ENCODE measurements at places on chromosomes 3 and 15.

DNA sequence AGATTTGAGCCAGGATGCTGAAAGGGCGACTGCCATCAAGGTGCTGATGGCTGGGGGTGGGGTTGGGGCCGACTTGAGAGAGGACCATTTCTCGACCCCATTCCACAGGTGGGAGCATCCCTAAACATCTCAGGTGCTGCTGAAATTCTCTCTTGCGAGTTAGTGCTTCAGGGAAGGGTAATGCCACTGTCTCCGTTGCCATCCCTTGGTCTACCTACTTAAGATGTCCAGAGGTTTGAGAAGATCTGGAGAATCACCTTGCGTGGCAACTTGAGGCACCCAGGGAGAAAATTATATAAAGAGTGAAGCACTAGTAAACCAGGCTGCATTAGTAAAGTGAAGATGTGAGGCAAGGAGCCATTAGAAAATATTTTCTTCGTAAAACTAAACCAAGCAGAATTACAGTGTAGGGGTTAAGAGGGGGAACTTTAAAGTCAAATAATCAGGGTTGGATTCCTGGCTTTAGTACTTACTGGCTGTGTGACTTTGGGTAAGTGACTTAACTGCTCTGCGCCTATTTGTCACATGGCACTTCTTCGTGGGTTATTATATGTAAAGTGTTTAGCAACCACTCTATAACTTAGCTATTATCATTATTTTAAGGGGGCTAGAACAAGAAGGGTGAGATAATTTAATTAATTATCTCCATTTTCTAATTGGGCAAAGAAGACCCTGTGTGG lies 662 bp upstream of the RFTN1 start:
- no peak for DNase-seq

GRCh38 chr15:86236356-86237110 lies 156.9 kb downstream of the AGBL1 start:
- peak; percentile 16 for DNase-seq

GRCh38 chr3:24004171-24004938 lies 59.3 kb downstream of the NR1D2 start:
- DNase-seq = no peak

- no peak for DNase-seq
These were observed 161.0 kb upstream of the SLC24A5 start for GRCh38 chr15:47959617-47960413.

DNA sequence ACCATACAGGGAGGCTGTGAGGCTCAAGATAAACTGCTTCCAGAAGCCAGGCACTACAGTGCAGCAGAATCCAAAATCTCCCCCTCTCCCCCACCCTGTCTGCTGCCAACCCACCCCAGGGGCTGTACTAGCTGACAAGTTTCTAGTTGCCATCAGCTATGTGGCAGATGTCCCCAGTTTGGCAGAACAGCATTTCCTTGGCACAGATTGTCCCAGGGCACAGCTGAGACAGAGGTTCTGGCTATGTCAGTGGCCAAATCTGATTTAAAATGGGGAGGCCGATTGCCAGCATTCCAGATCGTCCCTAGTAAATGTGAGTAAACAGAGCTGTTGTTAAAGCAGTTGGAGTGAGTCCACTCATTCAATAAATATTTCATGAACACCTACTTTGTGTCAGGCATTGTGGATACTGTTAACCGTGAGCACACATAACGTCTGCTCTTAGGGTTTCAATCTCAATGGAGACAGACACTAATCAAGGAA lies 28.0 kb upstream of the CCDC174 start:
- no peak for DNase-seq

GRCh38 chr15:50077176-50077575 lies 41.9 kb downstream of the ATP8B4 start:
- no peak for DNase-seq

- peak; percentile 8 for DNase-seq
These were observed 19.6 kb downstream of the TIMP4 start for GRCh38 chr3:12139111-12139511.

DNA sequence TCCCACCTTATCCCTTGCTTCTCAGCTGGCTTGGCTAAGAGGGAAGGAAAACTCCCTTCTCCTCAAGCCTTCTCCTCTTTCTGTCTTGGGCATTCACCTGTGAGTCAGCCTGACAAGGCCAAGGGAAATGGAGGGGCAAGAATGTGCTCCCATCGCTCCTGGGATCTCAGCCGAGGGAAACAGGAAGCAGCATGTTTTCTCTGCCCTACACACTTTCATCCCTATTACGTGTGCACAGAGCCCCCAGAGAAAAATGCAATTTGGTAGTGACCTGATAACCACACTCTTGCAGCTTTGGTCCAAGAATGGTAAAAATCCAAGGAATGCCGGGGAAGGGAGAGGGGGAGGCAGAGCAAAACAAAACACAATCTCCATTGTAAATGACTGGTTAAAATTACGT lies 32.9 kb upstream of the MTMR10 start:
- DNase-seq = no peak

GRCh38 chr3:73663495-73663894 lies 38.8 kb upstream of the PDZRN3 start:
- DNase-seq = no peak

GRCh38 chr15:37102305-37103162 lies 2.2 kb upstream of the MEIS2 start:
- DNase-seq = no peak

DNA sequence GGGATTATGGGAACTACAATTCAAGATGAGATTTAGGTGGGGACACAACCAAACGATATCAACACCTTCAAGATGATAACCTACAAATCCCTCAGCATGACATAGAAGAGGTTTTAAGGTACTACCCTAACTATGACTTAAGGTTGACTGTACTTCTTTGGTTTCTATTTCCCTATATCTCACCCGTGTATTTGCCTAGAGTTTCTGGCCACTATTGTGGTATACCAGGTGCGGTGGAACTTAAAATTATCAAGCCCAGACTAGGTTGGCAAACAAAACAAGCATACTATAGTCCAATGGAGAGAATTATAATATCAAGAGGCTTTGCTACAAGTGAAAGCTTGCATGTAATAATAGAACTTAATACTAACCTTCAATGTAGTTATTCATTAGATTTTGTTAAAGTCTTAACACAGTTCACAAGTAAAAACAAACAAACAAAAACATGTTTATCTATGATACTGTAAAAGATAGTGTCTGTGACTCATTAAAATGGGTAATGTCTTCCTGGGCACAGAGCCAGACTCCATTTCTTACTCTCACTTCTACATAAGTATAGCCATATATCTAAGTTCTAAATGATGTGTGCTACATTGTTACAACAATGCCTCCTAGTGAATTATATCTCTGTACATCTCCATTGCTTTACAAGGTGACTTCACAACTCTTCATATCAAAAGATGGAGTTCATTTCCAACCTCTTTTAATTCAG lies 479.1 kb downstream of the ZBBX start:
- DNase-seq = no peak

DNA sequence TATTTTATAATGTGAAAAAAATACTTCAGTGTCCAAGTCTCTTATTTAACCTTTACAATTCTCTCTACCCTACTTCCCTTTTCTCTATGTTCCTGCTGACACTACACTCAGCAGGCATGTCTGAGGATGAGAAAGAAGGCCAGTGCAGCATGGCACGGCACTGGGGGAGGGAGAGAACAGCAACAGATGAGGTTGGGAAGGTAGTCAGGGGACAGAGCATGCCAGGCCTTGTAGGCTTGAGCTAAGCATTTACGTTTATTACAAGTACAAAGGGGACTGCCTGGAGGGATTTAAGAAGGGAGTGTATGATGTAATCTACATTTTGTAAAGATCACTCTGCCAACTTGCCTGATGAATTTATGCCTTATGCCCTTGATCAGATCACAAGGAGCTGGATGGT lies 117.3 kb upstream of the WNT5A start:
- no peak for DNase-seq

- DNase-seq = no peak
These were observed 74.2 kb upstream of the ABHD17C start for GRCh38 chr15:80620931-80621330.

DNA sequence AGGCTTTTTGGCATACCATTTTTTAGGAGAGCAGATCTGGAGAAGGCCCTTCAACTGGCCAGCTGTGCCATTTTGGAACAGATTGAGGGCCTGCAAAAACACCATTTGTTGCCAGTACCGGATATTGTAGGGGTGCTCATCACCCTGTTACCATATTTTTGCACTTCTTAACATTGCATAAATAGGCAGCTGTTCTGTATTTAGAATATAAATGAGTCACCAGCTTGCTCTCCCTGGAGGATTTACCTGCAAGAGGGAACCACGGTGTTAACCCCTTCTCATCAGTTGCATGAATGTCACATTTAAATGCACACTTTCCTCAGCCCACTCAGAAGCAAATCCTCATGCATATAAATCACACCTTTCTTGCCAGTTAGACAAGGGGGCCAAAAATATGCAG lies 435.6 kb downstream of the ROBO2 start:
- DNase-seq = no peak

- no peak for DNase-seq
These were observed 66.1 kb upstream of the NPHP3 start for GRCh38 chr3:132788301-132788671.

GRCh38 chr3:116153174-116153573 lies 292.1 kb downstream of the LSAMP start:
- no peak for DNase-seq

DNA sequence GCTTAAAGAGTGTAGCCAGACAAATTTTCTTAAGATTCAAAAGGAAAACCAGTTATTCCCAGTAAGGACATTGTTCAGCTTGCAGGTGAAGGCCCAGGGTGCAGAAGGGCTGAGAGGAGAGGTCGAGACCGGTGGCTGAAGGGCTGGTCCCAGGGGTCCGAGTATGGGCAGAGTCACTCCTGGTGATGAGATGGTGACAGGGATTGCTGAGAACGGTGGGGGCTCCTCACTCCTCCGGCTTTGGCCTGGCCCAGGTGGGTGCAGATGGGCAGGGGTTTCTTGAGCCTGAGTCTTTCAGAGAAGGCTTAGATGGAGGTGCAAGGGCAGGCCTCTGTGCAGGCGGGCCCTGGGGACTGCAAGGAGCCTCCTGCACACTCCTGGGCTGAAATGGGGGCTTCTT lies 56.2 kb downstream of the ZNF445 start:
- no peak for DNase-seq

GRCh38 chr3:127053026-127053425 lies 70.1 kb downstream of the PLXNA1 start:
- no peak for DNase-seq

DNA sequence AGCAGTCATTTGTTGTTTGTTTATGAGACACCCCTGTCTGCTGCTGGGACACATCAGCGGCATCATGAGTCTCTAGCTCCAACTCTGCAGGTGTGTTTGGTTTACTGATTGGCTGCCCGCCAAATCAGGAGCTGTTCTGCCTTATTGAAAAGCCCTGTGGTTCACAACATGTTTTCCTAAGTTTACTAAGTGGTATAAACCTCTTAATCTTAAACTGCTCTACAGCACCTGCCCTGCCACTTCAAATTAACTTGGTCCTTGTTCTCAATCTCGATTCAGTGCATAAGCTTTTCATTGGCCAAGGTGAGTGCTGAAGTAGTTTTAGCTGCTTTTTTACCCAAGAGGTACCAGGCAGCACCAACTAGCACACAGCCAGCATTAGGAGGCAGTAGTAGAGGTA lies 77.8 kb upstream of the WDR72 start:
- no peak for DNase-seq

DNA sequence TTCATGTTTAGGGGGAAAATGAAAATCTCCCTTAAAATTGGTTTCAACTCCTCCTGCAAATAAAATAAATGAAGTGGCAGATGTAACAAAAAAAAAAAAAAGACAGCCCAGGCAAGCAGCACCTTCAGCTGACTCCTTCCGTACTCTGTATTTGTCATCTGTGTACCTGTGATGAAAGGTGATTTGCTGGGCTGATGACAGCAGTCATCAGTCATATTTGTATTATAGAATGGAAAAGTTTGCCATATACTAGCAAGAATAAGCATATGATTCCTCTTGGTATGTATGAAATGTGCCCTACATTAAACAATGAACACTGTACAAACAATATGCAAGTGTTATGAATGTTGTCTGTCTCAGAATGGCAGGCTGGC lies 44.1 kb upstream of the WWTR1 start:
- DNase-seq = no peak

DNA sequence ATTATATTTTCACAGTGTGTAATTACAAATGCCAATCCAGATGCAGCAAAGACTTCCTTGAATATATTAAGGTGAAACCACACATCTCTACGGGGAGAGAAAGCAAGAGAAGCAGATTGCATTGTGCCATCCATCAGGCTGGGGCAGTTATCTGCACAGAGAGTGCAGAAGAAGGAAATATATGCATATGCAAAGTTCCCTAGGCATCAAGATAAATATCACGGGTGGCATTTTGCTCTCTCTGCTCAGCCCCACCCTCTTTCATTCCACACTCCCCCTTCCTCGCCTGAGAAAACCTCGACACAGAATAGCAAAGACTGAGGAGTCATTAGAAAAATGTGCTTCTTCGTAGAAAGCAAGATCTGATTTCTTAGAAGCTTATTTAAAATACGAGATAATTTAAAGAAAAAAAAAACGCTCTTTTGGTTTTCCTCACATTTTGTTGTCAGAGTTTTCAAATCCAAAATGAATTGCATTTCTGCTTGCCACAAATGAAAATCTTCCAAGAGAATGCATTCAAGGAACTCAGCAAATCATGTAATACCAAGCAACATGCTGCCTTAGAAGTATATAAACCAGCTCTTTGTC lies 283.2 kb upstream of the LMCD1 start:
- DNase-seq = no peak

DNA sequence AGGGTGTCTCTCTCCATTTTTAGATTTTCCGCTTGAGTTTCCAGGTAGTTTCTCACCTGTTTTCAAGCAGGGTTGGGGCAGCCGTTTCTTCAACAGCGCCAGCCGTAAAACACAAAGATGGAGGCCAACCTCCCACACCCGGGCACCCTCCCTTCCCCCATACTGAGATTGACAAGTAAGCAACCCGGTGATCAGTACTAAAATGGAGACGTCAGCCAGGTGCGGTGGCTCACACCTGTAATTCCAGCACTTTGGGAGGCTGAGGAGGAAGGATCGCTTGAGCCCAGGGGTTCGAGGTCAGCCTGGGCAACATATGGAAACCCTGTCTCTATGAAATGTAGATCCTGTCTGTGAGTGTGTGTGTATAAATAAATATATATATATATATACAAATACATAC lies 903 bp upstream of the ZSCAN2 start:
- DNase-seq = no peak

- no peak for DNase-seq
These were observed 443.3 kb downstream of the VGLL3 start for GRCh38 chr3:86547692-86548091.

DNA sequence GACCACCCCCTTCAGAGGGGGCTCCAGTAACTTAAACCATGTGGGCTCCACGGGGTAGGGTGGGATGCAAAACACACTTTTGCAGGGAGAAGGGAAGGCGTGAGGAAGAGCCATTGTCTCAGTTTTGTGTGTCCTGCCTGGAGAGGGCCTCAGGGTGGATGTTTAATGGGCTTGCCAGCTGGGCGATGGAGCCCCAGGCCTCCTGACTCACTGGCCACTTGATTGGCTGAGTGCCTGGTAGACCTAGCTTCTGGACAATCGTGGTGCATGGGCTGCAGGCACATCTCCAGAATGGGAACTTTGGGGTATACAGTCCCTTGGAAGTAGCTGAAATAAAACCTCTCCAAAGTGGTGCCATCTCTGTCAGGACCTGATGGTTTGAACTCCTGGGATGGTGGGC lies 118.3 kb upstream of the MRPS22 start:
- DNase-seq = no peak

Data from neural crest cell (in vitro differentiated cells).